ENCODE measurements at places on chromosomes 3 and 15.

DNA sequence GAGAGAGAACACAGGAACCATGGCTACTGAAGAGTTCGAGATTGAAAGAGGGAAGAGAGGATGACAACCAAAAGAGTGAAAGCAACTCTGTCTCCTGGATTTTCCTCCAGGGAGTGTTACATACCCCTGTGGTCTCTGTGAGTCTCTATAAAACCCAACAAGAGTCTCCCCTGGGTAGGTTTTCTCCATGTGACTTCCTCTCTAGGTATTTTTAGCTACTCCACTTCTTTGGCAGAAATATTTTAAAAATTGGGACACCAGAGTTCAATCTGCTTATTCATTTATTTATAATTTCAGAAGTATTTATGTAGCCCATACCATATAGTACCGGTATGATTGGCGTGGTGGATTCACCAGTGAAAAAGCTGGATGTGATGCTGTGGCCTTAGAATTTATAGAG lies 671.7 kb upstream of the NR2F2 start:
- no peak for DNase-seq

DNA sequence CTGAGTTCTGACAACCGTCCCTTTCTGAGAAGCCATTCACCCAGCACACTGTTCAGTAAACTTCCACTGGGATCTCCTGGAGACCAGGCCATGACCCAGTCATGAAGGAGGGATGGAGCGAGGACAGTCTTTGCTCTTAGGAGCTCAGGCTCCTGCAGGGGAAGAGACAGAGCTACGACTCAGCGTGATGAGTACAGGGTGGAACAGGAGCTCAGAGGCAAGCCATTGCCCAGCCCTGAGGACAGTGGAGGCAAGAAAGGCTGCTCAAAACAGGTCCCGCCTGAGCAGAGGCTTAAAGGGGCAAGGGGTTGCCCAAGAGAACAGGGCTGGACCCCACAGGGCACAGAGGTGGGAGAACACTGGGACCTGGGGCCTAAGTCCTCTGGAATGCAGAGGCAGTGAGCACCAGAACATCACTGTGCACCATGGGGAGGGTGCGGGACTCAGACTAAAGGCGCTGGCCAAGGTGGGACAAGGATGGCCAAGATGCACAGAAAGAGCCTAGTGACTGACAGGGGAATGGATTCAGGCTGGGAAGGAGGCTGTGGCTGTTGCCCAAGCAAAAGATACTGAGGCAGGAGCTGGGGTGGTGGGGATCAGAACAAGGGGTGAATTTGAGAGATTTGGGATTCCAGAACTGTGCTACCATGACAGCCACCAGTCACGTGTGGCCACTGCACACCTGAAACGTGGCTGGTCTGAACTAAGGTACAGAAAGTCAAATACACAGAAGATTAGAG lies 25.8 kb downstream of the TMEM43 start:
- no peak for DNase-seq

- peak; percentile 63 for DNase-seq
Observed at GRCh38 chr3:56783644-56784447, 17.9 kb downstream of the ARHGEF3 start.

- no peak for DNase-seq
Observed at GRCh38 chr3:54296531-54296930, 174.2 kb downstream of the CACNA2D3 start.

DNA sequence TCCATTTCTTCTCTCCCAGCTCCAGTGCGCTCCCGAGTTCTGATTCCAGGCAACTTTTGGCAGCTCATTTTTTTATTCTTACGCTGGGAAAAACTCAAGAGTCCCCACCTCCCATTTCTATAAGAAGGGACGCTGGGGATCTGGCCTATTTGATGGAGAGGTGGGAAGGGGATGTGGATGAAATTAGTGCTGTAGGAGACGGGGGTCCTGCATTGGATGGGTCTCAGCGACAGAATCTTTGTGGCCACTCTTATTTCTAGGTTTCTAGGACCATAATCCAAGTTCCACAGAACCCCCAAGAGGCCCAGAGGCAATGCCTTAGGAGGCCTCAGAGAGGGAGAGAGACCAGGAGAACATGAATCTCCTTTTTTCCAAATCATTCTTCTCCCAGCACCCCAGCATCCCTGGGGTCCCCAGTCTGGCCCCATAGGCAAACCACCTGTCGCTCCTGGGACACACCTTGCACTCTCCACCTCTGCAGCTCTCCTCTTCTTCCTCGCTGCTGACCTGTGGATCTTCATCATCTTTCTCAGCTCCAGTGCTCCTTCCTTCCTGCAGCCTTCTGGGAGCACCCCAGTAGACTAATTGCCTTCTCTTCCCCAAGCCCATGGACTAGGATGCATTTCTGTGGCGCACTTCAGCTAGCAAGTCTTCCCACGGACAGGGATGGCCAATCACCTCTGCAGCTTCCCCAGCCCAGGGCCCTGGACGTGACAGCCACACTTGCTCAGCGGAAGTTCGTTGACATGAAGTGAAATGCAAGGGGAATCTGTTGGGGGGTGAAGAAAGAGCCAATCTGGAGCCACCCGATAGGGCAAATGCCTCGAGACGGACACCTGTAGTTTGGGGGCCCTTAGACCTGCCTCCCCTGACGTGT lies 100.1 kb upstream of the ALDH1A3 start:
- no peak for DNase-seq

DNA sequence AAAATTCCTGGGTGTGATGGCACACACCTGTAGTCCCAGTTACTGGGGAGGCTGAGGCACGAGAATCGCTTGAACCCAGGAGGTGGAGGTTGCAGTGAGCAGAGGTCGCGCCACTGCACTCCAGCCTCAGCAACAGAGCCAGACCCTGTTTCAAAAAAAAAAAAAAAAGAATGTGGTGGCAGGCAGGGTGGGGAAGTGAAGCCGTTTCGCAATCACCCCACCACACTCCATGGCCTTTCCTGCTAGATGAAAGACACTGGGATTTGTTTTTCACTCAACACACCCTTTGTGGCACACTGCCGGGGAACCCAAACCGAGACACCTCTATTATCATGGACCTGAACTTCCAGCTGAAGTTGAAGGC lies 172.4 kb upstream of the IQSEC1 start:
- no peak for DNase-seq

GRCh38 chr3:45987368-45988291 lies 8.0 kb downstream of the FYCO1 start:
- DNase-seq = no peak

GRCh38 chr3:126913524-126913923 lies 69.4 kb upstream of the PLXNA1 start:
- no peak for DNase-seq

DNA sequence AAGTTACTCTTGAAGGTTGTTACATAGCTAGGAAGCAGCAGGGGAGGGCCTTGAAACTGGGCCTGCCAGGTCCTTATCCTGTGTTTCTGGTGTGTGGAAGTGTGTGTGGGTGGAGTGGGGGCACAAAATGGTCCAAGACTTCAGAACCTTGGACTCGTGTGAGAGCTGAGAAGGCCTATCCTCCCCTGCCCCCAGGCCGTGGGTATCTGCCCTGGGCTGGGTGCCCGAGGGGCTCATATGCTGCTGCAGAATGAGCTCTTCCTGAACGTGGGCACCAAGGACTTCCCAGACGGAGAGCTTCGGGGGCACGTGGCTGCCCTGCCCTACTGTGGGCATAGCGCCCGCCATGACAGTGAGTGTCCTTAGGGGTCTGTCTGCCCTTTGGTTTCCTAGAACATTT lies 4.5 kb downstream of the CHRD start:
- DNase-seq = no peak

DNA sequence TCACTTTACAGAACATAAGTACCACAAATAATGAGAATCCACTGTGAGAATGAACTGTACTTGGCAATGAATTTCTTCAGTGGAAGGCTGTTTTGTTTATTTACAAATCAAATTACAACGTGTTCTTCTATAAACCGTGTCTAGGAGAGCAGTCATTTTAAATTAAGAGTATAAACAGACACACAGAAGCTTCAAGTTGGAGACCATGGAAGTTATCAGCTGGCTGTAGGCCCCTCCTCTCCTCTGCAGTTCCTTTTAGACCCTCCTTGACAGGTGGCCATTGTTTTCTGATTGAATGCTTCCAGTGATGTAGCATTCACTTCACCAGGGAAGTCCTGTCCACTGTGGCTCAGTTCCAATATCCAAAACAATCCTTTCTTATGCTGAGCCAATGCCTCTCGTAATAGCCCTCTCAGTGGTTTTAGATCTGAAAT lies 7.3 kb upstream of the MAPK6 start:
- no peak for DNase-seq

DNA sequence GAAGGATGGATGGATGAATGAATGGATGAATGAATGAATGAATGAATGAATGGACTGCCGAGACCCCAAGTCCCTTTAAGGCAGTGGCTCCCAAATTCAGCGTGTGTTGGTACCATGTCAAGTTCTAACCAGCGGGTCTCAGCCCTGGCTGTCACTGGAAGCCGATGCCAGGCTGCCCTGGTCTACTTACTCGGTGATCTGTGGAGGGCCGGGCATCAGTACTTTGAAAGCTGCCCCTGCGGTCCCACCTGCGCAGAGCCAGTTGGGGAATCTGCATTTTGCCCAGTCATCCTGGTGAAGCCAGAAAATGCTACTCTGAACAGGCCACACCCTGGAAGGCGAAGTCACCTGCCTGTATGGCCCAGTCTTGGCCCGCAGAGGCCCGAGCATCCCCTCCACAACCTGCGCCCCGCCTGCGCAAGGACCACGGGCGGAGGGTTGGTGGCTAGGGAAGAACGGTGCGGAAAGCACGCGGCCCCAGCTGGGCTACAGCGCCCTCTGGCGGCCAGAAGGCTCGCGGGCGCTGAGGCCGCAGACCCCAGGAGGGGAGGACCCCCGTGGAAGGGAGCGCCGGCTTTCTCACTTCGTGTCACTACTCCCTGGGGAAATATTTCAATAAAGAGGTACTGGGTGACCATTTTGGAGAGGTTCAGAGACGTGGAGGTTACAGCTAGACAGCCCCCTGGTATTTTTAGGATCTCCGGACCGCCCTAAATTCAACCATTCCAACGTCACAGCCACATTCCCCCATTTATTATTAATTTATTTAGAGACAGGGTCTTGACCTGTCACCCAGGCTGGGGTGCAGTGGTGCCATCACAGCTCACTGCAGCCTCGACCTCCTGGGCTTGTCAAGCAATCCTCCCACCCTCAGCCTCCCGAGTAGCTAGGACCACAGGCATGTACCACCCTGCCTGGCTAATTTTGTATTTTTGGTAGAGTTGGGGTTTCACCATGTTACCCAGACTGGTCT lies 34.9 kb downstream of the PRKCD start:
- DNase-seq = peak; percentile 56

GRCh38 chr3:122322095-122323075 lies 2.7 kb upstream of the CSTA start:
- peak; percentile 21 for DNase-seq

DNA sequence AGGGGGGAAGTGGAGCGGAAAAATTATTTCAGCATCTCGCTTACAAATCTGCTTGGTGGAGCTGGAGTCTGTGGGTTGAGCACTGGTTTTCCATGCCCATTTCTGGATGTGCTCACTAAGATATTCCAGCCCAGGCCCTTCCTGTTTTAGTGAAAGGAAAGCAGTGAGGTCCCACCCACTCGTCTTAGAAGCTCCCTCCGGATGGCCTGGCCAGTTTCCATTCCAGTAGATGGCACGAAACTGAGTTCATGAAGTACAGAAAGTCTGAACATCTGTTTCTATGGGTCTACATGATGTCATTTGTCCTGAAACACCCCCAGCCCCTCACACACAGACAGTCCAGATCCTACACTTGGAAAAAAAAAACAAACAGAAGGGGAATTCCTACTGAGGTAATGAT lies 31.9 kb upstream of the THSD4 start:
- DNase-seq = no peak

- peak; percentile 50 for DNase-seq
Observed at GRCh38 chr3:186772701-186773417, 10.5 kb upstream of the EIF4A2 start.
